ENCODE measurements at places on chromosomes 3 and 15.

GRCh38 chr3:43023746-43024145 lies 44.6 kb downstream of the GASK1A start:
- no peak for DNase-seq

- DNase-seq, result peak; percentile 33
Measured at GRCh38 chr3:58021072-58021959, 13.1 kb downstream of the FLNB start.

DNA sequence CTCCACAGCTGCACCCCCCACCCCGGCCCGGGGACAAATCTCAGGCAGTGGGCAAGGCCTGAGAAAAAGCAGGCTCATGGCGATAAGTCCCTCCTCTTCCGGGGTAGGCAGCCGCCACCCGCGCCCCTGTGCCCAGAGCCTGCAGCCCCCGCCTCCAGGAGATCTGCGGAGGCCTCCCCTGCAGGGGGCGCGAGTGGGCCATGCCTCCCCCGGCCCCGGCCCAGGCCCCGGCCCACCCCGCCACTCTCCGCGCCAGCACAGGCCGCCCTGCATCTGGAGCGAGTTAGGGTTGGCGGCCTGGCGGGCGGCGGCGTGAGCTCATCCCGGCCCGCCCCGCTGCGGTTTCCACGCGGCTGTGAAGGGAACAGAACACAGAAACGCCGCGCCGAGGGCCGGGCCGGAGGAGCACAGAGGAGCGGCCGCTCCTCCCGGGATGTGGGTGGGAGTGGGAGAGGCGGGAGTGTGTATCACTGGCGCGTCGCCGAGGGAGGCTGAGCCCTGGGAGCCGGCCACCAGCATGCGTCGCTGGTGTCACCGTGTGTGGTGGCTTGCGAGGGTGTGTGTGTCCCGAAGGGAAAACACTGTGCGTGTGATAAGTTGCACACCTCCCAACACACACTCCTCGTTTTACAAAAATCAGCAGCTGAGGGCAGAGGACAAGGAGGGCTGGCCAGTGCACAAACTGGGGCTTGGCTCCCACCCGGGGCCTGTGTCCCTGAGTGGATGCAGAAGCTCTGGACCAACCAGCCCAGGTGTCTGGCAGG lies 17.2 kb downstream of the MYL3 start:
- no peak for DNase-seq

DNA sequence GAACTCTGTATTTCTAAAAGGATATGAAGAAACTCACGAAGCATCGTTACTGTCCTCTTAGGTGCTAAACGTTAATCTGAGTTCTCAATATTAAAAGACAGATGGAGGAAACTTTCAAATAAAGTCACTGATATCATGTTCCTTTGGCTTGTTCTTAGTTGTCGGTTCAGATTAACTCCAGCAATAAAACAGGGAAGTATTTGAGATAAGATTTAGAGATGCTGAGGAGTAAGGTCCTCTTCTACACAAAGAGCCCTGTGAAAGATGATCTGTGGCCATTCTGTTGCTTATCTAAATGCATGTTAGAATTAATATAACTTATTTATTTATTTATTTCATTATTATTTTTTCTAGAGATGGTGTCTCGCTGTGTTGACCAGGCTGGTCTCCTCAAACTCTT lies 19.2 kb downstream of the AKAP13 start:
- no peak for DNase-seq

DNA sequence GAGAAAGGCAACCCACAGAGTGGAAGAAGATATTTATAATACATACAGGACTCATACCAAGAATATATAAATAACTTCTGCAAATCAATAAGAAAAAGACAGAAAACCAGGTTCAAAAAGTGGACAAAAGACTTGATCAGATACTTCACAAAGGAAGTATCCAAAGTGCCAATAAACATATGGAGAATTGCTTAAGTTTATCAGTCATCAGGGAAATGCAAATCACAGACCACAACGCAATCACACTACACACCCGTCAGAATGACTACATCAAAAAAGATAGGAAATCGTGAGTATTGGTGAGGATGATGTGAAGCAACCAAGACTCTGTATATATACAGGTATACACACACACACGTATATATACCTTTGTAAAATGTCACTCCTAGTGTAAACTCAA lies 180.6 kb downstream of the FAM43A start:
- DNase-seq, result no peak

GRCh38 chr3:184305577-184305976 lies 6.5 kb downstream of the PSMD2 start:
- no peak for DNase-seq

- DNase-seq, result no peak
Measured at GRCh38 chr3:54847361-54847760, 80.5 kb downstream of the LRTM1 start.

DNA sequence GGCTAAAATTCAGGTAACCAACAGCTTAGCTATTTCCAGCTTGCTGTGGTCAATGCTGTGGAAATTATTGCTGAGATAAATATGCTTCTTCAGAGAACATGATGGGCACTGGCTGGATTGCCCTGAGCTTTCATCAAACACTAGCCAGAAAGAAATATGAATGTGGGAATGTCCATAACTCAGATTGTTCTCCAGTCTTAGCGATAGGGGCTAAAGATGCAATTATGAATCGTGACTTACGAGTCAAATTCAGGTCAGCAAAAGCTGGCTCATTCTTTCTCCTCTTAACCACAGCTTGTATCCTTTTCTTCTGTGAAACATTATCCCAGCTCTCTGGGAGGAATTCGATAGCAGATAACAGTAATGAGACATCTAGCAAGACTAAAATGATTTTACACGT lies 307.6 kb downstream of the RYR3 start:
- DNase-seq, result no peak

- no peak for DNase-seq
Measured at GRCh38 chr15:49023354-49023753, 22.9 kb downstream of the SECISBP2L start.

- DNase-seq, result no peak
Measured at GRCh38 chr15:46576646-46577395, 942.0 kb downstream of the SQOR start.

DNA sequence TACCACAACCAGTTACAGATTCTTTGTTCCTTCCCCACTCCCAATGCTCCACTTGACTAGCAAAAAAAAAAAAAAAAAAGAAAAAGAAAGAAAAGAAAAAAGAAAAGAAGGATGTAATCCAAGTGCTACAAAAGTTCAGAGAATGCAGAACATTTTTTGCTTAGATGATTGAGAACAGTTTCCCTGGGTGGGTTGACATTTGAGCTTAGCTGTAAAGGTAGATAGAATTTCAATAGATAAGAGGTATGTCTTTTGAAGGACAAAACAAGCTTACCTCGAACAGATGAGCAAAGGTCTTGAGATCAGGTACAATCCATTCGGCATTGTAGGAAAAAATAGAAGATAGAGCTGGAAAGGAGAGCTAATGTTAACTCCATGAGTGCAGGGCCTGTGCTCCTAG lies 344.6 kb upstream of the NECTIN3 start:
- no peak for DNase-seq

- no peak for DNase-seq
Measured at GRCh38 chr15:93308026-93308690, 219.1 kb upstream of the RGMA start.

DNA sequence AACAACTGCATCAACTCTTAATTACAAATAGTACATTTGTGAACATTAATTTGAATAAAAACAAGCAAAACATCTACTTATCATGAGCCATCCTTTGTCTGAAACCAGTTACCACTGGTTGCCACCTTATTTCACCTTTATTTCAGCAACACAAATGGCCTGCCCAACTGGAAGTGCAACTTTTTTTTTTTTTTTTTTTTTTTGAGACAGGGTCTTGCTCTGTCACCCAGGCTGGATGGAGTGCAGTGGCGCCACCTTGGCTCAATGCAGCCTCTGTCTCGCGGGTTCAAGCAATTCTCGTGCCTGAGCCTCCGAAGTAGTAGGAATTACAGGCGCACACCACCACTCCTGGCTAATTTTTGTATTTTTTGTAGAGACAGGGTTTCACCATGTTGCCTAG lies 13.1 kb downstream of the WDR82 start:
- DNase-seq, result no peak

- no peak for DNase-seq
Measured at GRCh38 chr3:132311841-132312240, 5.4 kb upstream of the ACP3 start.

DNA sequence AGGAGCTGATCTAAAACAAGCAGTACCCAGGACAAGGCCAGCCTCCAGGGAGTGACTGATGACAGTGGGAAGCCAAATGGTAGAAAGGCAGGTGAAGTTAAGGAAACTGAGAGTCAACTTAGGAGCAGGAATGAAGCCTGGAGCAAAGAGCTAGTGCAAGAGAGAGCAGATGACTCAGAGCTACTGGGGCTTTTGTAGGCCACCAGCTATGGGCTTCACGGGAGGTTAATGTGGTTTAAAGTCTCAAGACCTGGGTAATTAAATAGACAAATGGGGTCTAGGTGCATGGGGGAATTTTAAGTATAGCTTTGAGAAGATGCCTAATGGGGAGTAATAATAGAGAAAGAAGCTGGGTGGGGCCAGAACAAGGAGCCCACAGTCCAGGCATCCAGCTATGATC lies 3.1 kb downstream of the CD86 start:
- DNase-seq, result no peak

DNA sequence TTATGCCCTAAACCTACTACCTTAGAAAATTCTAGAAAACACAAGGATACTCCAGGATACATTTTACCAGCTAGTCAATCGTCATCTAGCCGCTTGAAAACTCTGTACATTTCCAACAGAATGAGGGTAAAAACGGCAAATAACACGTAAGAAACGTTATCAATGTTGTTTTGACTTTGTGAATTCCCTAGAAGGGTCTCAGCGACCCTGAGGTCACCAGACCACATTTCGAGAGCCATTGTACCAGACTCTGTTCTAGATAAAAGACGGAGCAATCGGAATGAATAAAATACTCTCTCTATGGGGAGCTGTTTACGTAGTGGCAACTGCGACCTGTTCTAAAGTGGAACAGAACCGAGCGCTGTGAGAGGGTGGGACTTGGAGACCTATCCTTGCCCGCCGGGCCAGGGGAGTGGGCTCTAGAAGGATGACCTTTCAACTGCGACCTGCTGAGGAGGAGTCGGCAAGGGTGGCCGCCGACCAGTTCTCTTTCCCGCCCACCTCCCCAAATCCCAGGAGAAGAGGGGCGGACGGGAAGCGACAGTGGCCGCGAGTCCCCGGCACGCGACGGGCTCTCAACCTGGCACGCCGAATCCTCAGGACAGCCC lies 778 bp upstream of the AP4E1 start:
- no peak for DNase-seq

DNA sequence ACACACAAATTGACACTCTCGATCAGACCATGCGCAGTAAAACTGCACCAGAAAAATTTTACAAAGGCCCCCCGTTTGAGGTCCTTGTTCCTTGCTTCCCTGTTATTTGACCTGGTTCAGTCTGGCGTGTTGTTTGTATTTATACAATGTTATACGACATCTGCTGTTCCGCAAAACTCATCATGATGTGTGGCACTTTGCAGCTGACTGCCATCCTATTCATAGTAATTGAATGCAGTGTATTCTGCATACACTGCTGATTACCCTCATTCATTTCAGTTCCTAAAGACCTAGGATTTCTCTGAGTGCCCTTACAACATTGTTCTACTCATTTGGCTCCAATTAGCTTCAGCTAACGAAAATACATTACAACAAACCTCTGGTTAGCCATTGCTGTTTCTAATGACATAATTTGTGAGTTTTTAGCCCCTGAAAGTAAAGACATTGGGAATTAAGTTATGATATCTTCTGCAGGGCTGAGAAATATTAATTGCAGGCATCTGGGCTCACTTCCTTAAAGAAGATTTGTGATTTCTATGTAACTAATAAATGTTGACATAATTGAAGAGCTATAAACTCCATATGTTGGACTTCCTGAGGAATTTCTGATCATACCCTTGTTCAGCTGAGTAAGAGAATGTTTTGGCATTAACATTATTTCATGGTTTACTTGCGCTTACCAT lies 75.7 kb downstream of the C3orf38 start:
- DNase-seq, result no peak

DNA sequence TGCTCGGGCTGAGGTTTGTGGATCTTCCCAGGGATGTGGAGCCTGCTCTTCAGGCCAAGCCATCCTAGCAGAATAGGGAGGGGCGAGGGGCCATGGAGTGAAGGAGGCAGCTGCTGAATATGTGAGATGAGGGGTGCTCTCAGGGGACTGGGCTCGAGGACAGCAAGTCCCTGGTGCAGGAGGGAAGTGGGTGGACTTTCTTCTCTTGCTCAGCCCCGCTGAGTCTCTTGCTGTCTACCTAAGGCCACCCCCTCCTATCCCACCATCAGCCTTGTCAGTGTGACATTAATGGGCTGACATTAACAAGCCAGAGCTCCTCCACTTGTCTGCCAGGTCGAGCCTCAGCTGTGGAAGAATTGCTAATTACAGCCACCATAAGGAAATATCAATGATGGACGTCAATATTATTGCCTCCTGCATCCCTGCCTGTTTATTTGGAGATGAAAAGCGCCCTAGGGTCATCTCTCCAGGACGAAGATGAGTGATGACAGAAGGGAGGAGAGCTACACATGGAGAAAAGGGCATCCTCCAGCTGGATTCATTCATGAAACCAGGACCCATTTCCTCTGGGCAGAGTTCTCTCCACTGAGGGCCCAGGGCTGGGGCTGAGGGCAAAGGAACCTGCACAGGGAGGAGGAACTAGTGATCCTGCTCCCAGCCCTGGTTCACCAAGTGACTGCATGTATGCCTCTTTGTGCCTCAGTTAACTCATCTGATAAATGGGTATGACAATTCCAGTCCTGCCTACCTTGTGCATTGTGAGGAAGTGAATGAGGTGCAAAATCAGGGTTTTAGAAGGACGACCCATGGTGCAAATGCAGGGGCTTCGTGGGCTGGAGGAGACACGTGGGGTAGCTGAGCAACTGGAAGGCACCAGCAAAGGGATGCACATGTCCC lies 34.9 kb upstream of the LINGO1 start:
- no peak for DNase-seq

GRCh38 chr15:31079519-31079918 lies 22.0 kb downstream of the TRPM1 start:
- no peak for DNase-seq

DNA sequence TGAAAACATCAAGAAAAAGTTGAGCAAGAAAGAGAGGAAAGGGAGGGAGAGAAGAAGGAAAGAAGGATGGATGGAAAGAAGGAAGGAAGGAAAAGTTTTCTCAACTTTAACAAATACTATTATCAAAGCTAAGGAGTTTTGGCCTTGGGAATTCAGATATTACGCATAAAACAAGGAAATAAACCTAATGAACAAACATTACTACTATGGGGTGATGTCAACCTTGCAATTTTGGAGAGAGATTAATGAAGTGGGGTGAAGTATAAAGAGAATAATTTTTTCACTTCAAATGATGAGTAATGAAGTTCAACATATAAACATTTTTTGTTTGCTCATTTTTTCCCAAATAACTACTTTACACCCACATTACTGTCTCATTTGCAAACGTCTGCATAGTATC lies 55.2 kb downstream of the SFMBT1 start:
- no peak for DNase-seq

Measured in NCI-H1105 (cell line).